ENCODE measurements at places on chromosomes 6 and 20.

DNA sequence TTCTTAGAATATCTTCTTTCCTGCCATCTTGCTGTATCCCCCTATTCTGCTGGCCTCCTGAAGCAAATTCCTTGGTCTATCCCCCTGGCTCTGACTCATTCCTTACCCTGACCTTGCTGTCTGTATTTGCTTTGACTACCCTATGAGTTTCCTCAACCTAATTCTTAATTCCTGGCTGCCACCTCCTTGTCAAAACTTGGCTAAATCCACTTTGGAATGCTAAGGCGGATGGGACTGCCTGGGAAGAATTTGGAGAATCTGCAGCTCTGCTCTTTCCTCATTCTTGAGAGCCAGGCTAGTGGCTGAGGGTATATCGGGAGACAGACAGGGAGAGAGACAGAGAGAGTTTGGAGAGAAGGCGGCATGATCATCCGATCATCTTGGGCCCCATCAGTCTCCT lies 24.4 kb downstream of the CAP2 start:
- no peak for DNase-seq

- DNase-seq, result no peak
These were observed 17.9 kb downstream of the ABHD12 start for GRCh38 chr20:25372584-25373336.

DNA sequence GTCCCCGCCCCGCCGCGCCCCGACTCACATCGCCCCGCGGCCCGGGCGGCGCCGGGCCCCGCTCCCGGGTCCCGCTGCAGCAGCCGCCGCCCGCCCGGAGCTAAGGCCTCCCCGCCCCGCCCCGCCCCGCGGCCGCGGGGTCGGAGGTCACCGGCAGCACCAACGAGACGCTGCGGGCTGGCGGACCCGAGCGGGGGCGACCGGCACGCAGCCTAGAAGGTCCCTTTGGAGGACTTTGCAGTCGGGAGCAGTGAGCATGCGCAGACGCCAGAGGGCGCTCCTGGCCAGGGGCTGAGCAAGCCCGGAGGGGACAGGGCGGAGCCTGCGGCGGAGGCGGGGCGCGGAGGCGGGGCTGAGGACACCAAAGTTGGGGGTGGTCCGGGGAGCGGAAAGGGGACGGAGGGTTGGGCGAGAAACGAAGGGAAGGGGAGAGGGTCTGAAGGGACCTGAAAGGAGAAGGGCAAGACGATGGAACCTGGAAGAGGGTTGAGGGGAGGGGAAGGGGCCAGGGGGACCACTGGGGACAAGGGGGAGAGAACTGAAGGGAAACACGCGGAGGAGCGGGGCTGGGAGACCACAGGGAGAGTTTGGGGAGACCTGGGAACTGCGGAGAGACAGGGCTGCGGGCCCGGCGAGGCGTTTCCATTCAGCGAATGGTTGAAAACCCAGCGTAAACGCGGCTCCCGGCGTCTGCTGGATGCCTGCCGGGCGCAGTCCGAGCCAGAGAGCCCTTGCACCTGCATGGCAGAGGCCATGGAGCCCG lies at the start of gene FRS3:
Gene FRS3 (minus strand): TSS at position 113 of the 763 bp plus-strand sequence. CDS start 2,913 bp downstream, outside the sequence.
- peak; percentile 100 for DNase-seq

DNA sequence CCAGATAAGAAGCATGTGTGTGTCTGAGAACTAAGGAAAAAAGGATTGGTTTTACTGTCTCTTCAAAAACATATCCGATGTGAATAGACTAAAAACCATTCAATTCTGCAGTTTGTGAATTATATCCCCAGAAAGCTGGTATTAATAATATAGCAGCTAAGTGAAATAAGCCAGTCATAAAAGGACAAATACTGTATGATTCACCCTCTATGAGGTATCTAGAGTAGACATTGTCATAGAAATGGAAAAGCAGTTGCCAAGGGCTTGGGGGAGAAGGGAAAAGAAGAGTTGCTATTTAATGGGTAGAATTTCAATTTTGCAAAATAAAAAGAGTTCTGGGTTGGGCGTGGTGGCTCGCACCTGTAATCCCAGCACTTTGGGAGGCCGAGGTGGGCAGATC lies 137.5 kb downstream of the ATXN1 start:
- DNase-seq, result no peak

DNA sequence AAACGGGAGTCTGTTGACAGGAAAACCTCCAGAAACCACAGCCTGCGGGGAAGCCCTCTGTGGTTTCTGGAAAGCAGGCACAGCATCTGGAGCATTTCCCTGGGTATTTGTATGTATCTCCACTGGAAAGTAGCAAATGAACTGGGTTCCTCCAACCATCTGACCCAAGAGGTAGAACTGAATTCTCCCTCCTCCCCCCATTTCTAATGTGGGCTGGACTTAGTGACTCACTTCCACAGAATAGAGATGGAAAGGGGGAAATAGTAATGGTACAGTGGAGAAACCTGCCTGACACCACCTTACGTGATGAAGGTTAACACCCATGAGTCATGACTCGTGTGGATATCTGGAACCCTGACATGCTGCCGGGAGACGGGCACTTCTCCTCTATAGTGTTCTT lies 51.9 kb upstream of the XRN2 start:
- no peak for DNase-seq

DNA sequence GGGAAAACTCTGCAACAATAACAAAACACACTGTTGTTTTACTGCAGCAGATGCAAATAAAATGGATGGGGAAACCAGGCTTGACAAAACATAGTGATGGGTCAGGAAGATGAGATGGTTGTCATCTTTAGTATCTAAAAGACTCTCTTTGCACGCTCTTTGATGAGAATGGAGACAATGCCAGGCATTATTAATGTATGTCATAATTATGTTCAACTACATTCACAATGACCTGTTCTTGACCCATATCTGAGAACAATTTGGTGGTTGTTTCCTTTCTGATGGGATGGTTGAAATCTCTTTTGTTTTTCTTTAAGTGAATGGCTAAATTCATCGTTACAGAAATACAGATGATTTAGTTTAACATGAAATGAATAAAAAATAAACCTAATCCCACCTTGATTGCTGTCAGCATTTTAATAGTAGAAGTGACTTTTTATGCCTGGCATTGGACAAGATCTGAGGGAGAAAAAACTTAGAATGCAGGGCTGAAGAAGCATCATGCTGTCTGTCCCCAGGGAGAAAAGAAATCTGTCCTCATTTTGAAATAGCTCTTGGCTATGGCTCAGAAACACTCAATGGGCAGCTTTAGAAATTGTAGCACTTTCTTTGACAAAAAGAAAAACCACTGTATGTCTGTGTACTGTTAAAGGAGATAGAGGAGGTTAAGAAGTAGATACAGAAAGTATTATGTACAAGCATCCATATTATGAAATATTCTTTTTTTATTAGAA lies 12.4 kb upstream of the GRIK2 start:
- no peak for DNase-seq

- peak; percentile 73 for DNase-seq
These were observed 18.4 kb upstream of the MMP24 start for GRCh38 chr20:35207950-35208611.

DNA sequence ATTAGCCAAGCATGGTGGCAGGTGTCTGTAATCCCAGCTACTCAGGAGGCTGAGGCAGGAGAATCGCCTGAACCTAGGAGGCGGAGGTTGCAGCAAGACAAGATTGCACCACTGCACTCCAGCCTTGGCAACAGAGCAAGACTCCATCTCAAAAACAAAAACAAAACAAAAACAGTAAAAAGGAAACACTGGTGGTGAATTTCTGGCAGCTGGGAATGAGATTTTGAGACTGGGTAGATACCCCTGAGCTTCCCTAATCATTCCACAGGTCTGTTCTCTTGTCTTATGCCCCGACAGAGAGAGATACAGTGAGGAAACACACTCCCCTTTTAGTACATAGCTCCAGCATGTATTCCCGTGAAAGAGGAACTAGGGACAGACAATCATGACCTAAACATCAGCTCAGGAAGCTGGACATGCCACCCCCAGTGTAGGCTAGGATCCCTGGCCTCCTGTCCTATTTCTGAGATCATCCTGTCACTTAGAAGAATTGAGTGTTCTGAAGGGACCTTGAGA lies 9.6 kb downstream of the MAN1A1 start:
- DNase-seq, result no peak

GRCh38 chr20:15702161-15702560 lies 871.1 kb downstream of the KIF16B start:
- no peak for DNase-seq

DNA sequence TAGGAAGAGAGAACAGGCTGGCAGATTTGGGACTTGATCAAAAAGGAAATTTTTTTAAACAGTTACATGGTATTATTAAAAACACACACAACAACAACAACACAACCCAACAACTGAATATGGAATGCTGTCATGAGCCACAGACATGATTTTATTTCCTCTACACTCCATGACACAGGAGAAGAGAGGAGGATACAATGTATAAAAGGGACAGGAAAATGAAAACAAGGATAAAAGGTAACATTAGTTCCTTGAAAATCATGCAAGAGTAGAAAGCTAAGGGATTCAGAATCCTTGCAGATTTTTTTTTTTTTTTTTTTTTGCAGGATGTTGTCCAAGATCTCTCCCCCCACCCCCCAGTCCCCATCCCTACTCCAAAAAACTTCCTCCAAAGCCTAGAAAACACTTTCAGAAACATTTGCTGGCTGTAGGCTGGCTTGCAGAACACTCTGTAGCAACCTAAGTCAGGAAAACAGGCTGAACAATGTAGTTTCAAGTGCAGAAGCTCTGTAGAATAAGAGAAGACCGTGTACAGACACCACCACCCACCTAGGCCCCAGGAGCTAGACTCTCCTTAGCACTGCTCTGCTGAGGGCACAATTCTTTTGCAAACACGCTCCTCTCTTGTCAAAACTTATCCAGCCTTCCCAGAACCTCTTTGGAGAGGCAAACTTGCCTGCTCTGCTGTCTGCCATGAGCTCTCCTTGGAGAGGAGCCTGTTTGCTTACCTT lies 845 bp downstream of the ZMYND8 start:
- DNase-seq, result peak; percentile 12

DNA sequence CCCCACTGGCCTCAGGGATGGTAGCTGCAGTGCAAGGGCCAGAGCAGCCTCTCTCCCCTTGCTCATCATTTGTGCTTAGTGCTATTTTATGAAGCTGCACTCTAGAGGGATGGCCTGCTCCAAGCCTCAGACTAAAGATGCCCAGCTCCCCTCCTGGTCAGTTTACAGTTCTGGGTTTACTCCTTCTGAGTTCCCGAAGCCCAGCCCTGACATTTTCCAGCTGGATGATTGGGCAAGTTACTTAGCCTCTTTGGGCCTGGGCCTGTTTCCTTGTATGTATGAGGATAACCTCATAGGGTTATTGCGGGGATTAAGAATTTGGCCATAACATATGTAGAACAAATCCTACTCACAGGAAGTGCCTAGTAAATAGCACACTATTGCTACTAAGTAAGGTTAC lies 31.8 kb upstream of the EMILIN3 start:
- DNase-seq, result no peak

- DNase-seq, result no peak
These were observed 161.2 kb downstream of the ATXN1 start for GRCh38 chr6:16600026-16600425.

DNA sequence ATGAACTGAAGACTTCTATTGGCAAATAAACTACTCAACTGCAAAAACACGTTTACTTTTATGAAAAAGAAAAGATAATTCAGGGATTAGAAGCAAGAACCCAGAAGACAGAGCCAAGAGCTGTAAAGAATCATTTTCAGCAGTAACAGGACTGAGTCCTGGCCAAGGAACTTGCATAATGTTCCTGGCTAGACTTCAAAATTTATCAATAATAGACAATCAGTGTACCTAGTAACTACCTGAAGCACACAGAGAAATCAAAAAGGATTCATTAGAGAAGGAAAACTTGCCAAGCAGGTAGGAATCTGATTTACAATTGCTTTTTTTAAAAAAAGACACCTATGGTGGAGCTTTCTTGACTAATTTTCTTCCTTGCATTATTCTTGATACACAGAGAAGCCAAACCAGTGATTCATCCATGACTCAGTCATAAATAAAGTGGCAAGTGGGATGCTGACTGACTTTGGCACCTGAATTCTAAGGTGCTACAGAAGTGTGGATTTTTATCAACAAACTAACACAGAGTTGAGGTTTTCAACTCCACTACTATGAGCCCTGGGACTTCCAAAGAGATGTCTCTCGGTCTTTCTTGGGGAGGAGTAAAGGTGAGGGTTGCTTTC lies 281.3 kb downstream of the BMP7 start:
- DNase-seq, result no peak

DNA sequence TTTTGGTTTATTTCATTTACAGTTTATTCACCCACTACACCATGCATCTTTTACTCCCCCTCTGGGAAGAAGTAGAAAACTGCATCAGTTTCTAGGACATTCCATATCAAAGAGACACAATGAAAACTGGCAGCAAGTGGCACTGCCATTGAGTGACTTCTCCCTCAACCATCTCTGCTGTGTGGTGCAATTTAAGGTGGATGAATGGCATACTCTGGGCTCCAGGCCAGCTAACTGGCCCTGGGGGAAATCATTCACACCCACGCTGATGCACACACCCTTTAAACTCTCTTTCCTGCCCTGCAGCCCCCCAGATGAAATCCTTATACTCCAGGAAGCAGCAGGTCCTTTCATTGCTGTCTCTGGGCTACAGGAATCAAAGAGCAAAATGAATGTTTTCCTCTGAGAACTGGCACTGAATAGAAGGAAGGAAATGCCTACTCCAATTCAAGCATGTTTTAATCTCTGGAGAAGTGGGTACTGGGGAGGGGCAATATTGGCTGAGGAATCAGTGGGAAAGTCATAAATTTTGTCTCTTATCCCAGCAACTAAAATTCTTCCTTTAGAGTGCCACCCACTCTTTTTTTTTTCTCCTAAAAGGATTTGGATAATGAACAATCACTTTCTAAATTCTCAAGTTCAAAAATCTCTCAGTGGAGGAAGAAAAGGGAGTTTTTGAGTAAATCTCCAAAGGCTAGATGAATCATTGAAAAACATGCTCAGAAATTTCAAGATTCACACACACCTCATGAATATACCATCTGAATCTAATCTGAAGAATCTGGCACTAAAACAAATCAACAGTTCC lies 16.9 kb upstream of the RFPL4B start:
- no peak for DNase-seq

GRCh38 chr6:168601111-168601510 lies 160.1 kb downstream of the SMOC2 start:
- no peak for DNase-seq

DNA sequence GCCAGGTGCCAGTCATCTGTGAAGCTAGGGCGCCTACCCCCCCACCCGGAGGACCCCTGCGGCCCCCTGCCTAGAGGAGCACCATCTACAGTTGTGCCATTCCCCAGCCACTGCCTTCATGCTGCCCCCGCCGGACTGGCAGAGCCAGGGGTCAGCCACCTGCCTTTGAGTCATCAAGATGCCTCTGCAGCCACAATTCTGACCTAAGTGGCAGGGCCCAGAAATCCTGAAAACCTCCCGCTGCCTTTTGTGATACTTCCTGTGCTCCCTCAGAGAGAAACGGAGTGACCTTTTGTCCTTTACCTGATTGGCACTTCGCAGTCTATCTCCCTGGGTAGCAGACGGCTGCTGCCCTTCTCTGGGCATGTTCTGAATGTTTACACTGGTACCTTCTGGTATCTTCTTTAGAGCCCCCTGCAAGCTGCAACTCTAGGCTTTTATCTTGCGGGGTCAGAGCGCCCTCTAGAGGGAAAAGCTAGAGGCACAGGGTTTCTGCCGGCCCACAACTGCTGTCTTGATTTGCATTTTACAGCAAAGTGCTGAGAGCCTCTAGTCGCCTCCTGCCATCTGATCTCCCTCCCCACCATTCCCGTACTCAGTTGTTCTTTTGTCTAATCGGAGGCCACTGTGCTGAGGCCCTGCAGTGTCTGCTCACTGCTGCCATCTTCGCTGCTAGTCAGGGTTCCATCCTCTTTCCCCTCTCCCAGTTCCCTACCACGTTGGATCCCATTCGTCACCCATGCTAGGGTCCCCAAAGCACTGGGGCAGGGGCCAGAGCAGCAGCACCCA lies 26.9 kb downstream of the SPATA2 start:
- DNase-seq, result peak; percentile 50

All from stimulated activated CD4-positive, alpha-beta T cell treated with anti-CD3 and anti-CD28 coated beads, Interleukin-4, amount 100 ng/mL, for 1 hour (primary cell).